ENCODE measurements at places on chromosomes 2 and 18. TPM values are rescaled to one million over a fixed set of nuclear protein-coding genes. Genes with fewer than 3 reads are reported as not detected.

The UGT1A5 gene
- total RNA-seq, result not detected

- no peak for DNase-seq
Measured at GRCh38 chr2:21406911-21407310, 283.1 kb downstream of the TDRD15 start.

DNA sequence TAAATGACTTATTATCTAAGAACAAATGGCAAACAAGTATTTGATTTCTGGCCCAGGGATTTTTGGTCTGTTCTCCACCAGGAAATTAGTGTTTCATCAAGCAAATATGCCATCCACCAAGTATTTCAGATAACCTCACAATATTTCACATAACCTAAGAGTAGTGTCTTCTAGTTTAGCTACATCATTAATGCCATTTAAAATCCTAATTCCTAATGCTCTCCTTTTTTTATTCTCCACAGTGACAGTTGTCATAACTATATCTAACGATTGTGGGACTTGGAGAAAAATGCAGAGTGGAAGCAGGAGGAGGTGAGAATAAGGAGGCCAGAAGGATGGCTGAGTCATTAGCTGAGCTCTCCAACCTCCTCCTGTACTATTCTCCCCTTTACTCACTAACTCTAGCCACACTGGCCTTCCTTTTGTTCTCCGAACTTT lies 58.5 kb upstream of the CTLA4 start:
- DNase-seq, result no peak

DNA sequence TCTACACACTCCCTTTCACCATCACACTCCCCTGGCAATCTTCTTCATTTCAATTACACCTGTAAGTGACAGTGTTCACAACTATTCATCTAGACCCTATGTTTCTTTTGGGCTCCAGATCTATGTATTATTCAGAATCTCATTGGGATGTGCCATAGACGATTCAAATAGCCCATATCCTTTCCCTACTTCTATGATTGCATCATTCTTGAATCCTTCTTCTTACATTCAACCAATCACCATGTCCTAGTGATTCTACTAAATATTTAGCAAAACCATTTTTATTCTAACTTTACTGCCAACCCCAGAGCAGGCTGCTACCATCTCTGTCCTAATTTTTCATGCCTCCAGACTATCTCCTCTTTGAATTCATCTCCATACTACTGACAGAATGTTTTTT lies 106.4 kb downstream of the TDRD15 start:
- DNase-seq, result no peak

GRCh38 chr2:219207134-219207883 lies 727 bp downstream of the ZFAND2B start:
- no peak for DNase-seq

- DNase-seq, result no peak
Measured at GRCh38 chr2:148613231-148614013, 31.1 kb upstream of the EPC2 start.

GRCh38 chr2:8268172-8268783 lies 413.6 kb upstream of the ID2 start:
- no peak for DNase-seq

DNA sequence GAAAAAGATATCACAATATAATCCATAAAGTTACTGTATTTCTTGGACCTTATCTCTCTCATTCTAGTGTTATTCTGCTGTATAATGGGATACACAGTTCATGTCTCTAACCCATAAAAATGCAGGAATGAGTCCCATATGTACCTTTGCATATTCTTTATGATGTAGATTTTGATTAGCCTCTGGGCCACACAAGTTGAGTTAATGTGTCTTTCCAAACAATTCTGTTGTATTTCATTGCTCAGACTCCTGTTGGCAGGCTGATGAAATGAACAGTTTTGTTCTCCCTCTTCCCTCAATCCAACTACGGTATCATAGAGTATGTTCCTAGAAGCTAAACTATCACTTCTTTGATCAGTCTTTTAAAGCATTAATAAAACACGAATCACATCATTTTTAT lies 113.2 kb upstream of the SATB2 start:
- DNase-seq, result no peak

DNA sequence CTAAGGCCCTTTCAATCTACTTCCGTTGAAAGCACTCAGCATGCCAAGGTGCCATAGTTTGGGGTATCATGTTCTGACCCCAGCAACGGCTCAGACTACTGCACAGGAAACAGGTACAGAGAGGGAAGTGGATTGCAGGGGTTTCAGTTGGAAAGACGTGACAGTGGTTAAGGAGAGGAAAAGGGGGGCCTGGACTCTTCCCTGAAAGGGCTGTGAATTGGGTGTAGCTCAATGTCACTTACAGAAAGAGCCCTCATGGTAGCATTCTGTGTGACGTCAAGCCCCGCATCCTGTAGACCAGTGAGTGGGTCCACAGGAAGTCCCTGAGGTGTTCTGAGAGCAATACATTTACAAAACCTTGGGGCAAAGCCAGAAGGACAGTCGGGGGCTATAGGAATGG lies 121.5 kb upstream of the GYPC start:
- DNase-seq, result no peak

All from activated T-cell treated with anti-CD3 and anti-CD28 coated beads, Interleukin-2, amount 50 U/mL, for 72 hours (primary cell).